ENCODE measurements at places on chromosomes 4 and X.

GRCh38 chr4:177339477-177340374 is 30.1 kb downstream of the NEIL3 start:
- peak; percentile 26 for DNase-seq

DNA sequence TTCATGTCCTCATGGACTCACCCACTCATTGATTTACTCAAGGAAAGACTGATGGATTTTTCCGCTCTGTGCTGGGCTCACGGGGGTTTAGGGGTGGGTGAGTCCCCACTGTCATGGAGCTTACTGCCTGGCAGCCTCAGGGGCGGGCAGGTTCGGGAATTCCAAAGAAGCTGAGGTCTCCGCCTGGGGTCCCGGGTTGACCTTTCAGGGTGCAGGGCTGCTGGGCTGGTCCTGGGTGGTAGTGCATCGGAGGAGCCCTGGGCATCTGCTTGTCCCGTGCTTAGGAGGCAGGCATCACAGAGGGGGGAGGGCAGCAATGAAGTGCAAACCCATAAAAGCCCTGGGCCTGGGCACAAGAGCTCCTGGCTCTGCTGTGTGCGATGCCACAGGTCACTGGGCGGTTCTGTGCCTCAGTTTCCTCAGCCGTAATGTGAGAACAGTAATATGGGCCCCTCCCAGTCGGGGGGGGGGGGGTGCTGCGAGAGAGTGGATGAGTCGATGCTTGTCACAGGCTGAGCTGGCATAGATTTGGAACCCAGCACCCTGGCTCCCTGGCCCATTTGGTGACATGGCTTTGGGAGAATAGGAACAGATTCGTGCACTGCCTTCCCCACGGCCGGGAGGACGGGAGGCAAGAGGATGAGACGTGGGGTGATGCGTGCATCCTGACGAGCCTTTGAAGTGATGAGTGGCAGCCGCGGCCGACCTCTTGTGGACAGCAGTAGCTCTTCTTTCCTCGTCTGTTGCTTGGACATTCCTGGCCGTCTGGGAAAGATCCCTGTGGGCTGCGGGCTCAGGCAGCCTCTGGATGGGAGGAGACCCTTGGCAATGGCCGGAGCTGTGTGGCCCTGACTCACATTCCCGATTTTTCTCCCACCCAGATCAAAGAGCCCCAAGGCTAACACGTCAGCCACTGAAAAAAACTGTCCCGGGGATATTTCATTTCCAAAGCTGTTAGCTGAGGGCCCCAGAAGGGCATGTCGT is 42.0 kb downstream of the PSAPL1 start:
- peak; percentile 35 for DNase-seq

DNA sequence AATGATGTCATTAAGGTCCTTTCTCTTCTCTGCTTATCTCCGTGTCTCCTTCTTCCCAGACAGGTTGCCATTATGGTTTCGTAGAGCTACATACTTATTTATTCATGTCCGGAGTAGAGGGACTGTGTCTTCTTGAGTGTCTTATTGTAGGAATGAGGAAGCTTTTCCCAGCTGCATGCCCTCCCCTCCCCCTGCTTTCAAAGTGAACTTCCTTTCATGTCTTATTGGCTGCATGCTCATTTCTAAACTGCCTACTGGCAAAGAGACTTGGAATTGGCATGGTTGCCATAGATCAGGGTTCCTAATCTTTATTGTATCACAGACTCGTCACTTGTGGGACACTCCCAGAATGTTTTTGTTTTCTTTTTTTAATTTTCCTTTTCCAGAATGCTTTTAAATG is 15.4 kb downstream of the VAMP7 start:
- DNase-seq: no peak

GRCh38 chr4:66565801-66566200 is 895.5 kb upstream of the EPHA5 start:
- DNase-seq: no peak

- no peak for DNase-seq
Measured at GRCh38 chrX:72382202-72382595, 76.5 kb upstream of the CITED1 start.

DNA sequence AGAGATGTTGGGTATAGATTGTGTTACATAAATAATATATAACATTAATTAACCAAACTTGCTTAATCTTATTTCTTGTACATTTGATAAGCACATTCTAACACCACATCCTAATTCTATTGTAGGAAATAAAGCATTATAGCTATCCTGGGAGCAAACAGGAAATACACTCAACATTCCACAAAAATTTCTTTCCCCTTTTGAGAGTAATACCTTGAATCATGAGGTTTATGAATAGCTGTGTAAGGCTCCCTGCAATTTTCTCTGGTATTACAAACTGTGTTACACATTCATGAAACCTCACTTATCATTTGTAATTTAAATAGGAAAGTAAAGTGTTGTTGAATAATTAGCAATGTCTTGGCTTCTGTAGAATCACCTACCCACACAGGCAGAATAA is 95.1 kb downstream of the TMEM47 start:
- DNase-seq: no peak

DNA sequence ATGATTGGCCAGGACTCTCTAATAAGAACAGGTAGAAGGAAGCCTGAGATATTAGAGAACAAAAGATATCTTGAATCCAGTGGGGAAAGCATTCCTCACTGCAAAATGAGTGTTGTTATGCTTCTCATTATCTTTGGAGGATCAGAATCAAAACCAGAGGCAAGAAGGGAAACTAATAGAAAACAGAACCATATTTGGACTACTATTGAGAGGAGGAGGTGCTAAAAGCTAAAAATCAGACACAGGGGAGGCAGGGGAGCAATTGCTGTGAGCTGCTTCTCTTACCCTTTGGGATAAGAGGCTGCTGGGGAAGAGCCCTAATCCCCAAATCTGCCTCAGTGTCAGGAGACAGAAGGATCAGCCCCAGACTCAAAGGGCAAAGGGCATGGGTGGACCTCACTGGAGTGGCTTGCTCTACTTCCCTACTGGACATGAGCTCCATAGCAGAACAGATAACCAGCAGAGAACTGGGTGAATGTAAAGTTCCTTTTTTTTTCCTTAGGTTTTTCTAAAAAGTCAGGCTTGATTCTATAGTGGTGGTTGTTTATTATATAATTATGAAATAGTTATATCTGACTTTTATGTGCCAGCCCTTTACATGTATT is 60.1 kb downstream of the SEPTIN11 start:
- DNase-seq: no peak

DNA sequence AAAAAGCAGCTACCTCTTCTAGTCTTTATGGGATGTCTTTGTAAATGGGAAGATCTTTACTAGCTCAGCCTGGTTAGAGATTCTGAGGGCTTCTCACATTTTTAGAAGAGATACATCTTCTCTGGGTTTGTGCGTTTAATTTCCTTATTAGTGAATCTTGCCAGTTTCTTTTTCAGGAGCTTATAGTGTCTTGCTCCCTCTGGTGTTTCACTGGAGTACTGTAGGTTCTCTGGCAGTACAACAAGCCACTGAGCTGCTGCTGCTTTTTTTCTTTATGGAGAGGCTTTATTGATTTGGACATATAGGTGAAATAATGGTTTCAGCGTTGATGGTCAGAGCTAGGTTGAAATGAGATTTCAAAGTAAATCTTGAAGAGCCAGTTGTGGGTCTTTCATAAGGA is 82.9 kb downstream of the LAS1L start:
- peak; percentile 16 for DNase-seq

DNA sequence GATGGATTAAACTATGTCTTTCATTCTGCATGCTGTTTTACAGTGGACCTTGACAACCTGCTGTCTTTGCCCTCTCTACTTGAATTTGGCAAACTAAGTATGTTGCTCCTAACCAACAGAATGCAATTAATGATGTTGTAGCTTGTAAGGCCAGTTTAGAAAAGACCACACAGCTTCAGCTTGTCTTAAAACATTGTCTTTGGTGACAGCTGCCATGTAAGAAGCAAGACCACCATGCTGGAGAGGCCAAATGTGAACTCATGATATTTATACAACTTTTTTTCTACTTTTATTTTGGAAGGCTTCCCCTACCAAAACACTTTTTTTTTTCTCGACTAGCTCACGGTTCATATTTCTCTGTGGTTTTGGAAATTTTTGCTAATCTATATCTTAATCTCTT is 278.0 kb upstream of the GNPDA2 start:
- DNase-seq: no peak

DNA sequence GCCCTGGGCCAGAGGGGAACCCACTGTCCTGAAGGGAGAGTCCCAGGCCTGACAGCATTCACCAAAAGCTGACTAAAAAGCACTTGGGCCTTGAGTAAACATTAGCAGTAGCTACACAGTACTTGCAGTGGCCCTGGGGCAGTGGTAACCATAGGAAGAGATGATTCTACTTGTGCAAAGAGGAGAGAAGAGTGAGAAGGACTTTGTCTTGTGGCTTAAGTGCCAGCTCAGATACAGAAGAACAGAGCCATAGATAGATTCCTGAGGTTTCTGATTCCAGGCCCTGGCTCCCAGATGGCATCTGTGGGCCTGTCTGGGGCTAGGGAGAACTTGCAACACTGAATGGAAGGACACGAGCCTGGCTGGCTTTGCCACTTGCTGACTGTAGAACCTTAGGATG is 100.5 kb downstream of the PTCHD1 start:
- no peak for DNase-seq

GRCh38 chr4:128590773-128591172 is 218.7 kb upstream of the JADE1 start:
- no peak for DNase-seq

- DNase-seq: no peak
Measured at GRCh38 chr4:65791812-65792308, 121.6 kb upstream of the EPHA5 start.

- peak; percentile 67 for DNase-seq
Measured at GRCh38 chr4:24856586-24856985, 56.3 kb downstream of the CCDC149 start.

GRCh38 chr4:175339100-175339707 is 421.0 kb downstream of the ADAM29 start:
- DNase-seq: peak; percentile 4

- peak; percentile 24 for DNase-seq
Measured at GRCh38 chr4:121726642-121727268, 30.0 kb upstream of the ANXA5 start.

- no peak for DNase-seq
Measured at GRCh38 chr4:171629182-171629581, 184.0 kb upstream of the GALNTL6 start.

DNA sequence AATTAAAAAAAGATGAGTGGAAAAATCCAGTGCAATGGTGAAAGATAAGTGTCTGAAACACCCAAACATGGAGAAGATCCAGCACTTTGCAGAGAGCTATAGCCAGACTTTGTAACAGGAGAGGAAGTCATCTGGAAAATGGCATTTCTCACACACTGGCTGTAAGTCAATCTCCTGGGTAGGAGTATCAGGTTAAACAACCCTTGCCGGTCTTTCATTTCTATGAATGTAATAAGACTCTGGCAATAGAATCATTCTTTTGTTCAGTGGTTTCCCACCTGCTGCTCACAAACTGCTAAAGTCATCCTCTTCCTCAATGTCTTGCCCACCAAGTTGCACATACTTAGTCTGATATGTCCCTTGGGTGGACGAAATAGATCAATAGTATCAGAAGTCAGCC is 94.0 kb upstream of the ATP8A1 start:
- no peak for DNase-seq

DNA sequence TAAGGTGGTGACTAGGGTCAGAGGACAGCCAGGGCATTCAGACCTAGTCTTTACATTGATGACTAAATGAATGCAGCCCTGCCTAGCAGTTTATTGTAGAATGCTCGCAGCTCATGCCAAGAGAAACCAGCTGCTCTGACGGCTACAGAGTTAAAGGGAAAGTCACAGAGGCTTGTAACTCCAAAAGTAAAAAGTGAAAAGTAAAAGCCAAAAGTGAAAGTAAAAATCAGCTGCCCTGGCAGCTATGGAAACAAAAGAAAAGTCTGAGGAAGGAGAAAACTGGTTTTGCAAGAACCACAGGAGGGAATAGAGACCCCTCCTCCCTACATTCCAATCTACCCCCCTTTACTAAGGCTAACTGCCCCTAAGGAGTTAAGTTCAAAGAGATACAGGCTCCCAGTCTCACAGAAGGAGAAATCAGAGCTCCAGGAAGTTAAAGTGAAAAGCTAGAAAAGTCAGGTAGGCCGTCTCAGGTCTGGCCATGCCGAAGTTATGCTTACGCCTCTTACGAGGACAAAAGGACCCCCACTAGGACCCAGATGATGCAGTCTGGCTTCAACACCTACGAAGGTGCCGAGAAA is 6.0 kb downstream of the GAGE10 start:
- DNase-seq: no peak

DNA sequence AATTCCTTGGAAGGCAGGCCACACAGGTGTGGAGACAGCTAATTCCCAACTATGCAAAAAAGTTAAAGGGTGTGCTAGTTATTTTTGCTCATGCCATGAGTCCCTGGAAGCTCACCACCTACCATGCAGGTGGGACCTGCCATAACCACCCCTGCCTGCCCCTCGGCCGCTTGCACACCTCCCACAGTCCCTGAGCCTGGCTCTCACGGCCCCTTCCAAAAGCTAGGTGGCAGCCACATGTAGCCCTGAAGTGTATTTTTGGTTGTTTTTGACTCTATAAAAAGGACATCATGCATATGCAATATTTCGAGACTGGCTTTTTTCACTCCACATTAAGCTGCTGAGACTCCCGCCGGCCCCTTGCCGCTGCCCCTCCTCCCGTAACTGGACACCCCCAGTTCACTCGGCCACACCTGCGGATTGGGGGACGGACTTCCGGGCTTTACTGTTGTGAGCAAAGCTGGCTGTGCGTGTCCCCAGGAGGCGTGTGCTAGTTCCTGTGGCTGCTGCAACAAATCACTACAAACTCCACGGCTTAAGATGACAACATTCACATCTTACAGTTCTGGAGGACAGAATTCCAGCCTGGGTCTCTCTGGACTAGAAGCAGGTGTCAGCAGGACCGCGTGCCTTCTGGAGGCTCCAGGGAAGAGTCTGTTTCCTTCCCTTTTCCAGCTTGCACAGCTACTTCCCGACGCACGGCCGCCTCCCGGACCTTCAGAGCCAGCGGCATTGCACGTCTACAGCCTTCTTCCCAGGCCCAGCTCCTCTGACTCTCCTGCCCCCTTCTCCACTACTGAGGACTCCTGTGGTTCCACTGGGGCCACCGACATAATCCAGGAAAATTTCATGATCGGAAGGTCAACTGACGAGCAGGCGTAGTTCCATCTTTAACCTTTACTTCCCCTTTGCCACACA is 24.8 kb downstream of the ZFYVE28 start:
- no peak for DNase-seq

- DNase-seq: no peak
Measured at GRCh38 chrX:132712350-132712749, 223.5 kb upstream of the MBNL3 start.

DNA sequence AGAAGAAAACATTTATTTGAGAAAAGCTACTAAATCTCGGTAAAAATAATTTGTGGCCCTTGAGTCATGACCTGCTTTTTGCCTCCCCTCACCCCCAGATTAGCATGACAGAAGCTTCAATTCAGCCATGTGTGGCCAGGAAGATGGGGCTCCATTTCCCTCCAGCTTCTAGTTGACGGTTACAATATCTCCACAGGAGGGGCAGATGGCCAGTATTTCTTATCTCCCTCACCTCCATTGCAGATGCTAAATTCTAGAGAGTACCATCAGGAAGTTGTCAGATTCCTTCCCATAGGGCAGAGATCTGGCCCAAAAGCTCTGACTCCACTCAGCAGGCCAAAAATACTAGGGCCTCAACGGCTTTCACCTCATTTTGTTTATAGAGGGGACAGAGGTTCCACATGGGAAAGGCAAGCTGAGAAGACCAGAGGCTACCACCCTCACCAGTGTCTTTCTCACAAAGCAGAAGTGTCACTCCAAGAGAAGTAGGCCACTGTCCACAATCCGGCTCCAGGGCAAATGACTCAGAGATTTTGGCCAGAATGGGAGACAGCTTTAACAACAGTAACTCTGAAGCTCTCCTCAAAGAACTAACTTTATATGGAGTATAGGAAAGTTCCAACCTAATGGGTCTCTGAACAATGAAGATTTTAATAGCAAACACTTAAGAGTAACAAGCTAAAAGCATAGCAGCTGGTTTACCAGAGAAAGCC is 108.3 kb downstream of the TBC1D19 start:
- DNase-seq: peak; percentile 2
